Liver (tissue), 10 donors: ENCODE measurements at places on chromosomes 7 and 10. TPM values are rescaled to one million over a fixed set of nuclear protein-coding genes. Genes with fewer than 3 reads are reported as not detected.

- DNase-seq: no peak
These were observed 121.2 kb upstream of the TARP start for GRCh38 chr7:38394660-38395059.

GRCh38 chr7:47580811-47581331 is 1.0 kb downstream of the TNS3 start:
- no peak for DNase-seq

- DNase-seq: no peak
These were observed 123.6 kb downstream of the CXCL12 start for GRCh38 chr10:44261296-44261695.

Gene SFMBT2
- 2.8 TPM for total RNA-seq
